ENCODE measurements at places on chromosomes 7 and 10.

DNA sequence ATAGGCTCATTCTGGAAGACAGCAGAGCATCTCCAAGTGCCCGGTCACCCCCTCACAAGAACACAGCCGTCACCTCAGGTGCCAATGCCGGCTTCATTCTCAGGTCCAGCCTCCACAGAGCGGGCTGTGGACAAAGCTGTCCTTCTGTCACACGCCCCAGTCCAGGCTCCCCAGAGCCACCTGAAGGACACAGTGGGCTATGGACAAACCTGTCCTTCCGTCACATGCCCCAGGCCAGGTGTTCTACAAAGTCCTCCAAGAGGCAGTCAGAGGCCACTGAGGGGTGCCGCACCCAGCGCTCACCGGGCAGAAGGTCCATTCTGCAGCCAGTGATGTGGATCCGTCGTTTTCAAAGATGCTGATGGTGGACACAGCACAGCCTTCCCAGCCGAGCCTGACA is 173.2 kb upstream of the PPP2R2D start:
- no peak for DNase-seq

DNA sequence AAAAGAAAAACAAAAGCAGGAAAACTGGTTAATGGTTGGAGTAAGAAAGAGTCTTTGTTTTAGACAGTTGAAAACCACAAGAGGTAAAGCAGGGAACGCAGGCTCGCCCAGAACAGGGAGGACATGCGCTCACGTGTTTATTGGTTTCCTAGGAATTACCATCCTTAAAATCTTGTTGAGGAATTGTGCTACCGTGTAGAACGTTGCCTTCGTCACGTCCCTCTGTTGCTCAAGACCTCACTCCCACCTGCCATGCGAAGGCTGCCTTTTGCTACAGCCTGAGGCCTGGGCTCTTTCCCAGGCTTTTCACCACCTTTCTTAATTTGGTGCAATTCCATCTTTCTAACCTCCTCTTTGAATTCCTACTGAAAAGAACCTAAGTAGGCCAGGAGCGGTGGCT is 61.6 kb upstream of the CAMK1D start:
- DNase-seq = no peak

- no peak for DNase-seq
Observed at GRCh38 chr10:43926875-43927406, 278.3 kb upstream of the ZNF32 start.

GRCh38 chr7:50864694-50865093 is 82.0 kb upstream of the GRB10 start:
- no peak for DNase-seq

DNA sequence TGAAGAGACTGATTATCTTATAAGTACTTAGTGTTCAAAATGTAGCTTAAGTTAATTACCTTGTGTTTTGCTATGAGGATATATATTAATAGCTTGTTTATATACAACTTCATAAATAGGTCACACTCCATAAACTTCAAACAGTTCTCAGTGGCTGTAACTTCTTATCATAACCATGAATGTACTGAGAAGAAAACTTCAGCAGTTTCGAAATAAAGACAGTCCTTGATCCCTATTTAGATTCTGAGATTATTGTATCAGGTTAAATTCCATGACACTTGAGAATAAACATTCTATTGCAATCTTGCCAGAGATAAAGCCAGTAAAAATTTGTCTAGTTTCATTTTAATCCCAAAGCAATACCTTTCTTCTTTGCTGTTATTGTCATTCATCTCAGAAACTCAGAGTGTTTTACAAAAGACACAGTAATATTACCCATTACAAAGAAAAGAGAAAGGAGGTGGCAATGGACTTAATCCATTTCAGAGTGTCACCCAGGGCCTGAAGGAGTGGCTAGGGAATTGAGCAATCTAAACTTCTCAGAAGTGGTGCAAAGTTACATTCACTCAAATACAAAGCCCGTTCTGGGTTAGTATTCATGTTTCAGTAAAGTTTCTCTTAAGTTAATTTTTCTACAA is 403.6 kb downstream of the SEMA3D start:
- no peak for DNase-seq

- DNase-seq = no peak
Observed at GRCh38 chr7:80935991-80936780, 17.3 kb upstream of the SEMA3C start.

DNA sequence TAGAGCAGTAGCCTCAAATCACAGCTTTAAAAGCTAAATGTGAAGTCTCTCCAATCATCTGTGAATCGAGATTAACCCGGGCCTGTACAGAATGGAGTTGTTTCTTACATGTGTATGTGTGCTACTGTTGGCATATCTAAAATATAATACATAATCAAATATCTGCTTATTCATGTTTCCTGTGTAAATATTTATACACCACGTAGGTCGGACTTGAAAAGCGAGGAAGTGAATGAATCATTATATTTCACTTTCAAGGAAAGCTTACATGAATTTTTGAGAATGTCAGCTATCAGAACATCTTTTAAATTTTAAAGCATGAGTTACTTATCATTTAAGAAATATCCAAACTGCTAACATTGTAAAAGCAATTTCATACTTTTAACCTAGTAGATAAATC is 233.3 kb downstream of the SLC25A13 start:
- no peak for DNase-seq
